ENCODE measurements at places on chromosomes 5 and 9.

DNA sequence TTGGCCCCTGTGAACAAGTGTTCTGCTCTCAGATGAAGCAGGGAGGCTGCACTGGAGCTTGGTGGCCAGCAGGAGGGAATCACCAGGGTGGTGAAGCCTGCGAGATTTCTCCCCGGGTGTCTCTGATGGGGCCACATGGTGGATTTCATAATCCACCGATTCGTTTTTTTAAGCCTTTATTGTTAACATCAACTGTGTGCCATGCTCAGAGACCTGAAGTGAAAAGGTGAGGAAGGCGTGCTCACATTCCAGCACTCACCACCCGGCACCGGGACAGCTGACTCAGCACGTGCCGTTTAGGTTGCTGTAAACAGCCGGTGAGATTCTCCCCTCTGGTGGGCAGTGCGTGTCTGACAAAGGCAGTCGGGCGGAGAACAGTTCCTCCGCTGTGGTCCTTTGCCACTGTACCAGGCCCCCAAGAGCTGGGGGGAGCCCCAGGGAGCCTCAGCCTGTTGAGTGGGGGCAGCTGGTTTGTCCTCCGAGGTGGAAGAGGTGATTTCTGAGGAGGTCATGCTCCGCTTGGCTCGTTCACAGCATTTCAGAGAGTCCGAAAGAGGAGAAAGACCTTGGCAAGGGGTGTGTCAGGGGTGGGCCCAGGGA, 12.7 kb upstream of the AHRR start:
- no peak for DNase-seq

DNA sequence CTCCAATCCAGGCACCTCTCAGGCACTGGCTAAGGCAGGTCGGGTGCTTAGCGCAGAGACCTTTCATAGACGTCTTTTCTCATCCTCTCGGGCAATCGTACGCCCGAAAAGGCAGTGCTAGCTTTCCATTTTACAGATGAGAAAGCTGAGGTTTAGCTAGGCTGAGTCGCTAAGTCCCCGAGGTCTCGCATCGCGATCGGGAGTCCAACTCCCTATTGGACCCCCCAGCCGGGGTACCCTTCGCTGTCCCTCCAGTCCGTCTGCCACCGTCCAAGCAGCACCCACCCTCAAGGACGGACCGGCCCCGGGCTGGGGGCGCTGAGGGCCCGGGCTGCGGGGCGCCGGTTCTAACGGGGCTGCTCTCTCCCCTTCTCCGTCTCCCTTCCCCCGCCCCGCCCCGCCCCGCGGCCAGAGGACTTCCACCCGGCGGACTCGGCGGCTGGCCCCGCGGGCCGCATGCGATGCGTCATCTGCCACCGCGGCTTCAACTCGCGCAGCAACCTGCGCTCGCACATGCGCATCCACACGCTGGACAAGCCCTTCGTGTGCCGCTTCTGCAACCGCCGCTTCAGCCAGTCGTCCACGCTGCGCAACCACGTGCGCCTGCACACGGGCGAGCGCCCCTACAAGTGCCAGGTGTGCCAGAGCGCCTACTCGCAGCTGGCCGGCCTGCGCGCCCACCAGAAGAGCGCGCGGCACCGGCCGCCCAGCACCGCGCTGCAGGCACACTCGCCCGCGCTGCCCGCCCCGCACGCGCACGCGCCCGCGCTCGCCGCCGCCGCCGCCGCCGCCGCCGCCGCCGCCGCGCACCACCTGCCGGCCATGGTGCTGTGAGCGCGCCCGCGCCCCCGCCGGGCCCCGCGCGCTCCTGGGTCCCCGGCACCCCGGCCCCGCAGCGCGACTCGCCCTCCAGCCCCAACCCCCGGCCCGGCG, 12.5 kb upstream of the EXOSC2 start:
- DNase-seq = peak; percentile 71

- no peak for DNase-seq
Observed at GRCh38 chr9:87798261-87798833, 72.4 kb downstream of the CTSL start.

DNA sequence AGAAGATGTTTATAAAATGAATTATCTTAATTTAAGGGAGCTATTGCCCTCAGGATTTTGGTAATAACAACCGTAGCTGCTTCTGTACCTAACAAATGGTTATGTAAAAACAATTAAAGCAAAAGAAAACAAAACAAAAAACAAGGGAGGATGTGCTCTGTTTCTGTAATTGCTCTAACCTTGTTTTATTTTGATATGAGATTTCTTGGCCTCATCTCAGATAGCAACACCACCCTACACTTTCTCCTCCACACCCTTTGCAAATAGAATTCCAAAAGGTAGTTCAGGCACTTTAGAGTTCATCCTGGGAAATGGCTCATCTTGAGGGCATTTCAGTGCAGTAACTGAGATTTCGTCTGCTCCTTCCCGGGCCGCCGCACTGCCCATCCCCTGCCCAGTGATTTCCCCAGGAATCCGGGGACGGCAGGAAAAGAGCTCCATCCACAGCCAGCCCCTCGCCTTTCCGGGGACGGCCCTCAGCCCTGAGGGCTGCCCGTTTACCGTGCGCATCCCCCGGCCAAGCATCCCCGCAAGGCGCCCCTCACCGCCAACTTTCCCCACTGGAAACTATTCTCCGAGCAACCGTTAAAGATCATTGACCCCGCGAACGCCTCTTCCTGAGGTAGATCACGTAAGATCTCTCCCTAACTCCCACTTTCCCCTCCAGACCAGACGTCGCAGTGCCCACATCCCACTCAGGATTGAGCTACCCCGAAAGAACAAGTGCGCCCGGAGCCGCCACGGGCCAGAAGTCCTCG, 1.2 kb downstream of the FNBP1 start:
- DNase-seq = no peak

DNA sequence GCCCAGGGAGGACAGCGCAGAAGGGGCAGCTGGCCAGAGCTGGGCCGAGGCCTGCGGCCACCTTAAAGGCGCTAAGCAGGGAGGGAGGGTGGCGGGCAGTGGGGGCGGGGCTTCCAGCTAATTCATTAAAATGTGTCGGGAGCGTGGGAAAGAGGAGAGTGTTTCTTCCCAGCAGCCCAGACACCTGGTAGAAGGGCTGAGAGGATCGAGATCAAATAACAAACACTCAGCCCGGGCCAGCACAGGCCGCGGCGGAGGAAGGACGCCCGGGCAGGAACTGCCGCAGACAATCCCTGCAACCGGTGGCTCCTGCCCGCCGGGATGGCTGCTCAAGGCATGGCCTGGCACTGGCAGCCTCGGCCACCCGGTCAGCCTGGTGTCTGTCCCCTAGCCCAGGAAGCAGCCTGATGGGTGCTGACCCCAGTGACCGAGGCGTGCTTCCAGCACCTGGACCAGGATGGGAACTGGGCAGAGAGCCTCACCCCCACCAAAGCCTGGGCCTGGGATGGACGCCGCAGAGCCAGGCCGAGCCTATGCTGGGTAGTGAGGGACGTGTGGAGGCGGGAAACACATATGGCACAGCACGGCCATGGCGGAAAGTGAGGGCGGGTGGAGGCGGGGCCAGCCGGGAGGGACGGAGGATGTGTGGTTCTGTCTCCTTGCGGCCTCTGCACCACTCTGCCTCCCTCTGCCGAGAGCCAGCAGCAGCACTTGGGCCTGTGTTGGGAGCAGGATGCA, 3.2 kb upstream of the NRARP start:
- DNase-seq = peak; percentile 41

GRCh38 chr9:136882109-136882946, 4.0 kb upstream of the TRAF2 start:
- no peak for DNase-seq

DNA sequence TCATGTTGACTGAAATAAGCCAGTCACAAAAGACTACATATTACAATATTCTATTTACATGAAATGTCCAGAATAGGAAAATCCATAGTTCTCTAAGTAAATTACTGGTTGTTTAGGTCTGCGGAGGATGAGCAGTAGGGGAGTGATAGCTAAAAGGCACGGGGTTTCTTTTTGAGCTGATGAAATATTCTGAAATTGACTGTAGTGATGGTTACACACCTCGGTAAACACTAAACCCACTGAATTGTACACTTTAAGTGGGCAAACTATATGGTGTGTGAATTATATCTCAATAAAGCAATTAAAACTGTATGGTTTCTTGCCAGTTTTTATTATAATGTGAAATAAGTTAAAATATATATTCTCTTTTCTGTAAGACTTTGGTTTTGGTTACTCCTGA, 77.7 kb upstream of the TMED7 start:
- DNase-seq = no peak

DNA sequence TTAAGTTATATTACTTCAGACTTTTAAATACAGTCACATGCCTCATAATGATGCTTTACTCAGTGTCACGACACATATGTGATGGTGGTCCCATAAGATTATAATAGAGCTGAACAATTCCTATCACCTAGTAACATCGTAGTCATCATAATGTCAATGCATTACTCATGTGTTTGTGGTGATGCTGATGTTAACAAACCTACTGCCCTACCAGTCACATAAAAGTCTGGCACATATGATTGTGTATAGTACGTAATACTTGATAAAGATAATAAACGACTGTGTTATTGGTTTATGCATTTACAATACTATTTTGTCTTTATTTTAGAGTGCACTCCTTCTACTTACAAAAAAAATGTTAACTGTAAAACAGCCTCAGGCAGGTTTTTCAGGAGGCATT, 103.7 kb downstream of the PAM start:
- no peak for DNase-seq

DNA sequence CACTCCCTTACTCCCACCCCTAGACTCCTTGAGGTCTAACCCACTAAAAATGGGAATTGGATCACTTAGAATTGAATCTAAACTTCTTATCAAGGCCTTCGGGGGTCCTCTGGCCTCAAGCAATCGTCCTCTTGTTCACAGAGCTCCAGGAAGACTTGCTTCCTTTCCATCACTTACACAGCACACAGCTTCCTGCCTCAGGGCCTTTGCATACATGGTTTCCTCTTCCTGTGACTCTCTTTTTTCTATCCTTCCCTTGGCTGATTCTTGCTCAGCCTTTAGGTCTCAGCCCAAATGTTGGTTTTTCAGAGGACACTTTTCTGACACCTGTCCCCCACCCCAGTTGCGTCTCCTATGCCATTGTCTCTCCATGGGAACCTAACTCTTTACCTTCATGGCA, 50.0 kb upstream of the ALDH1B1 start:
- no peak for DNase-seq

- no peak for DNase-seq
Observed at GRCh38 chr9:83971485-83971884, 8.5 kb downstream of the HNRNPK start.

DNA sequence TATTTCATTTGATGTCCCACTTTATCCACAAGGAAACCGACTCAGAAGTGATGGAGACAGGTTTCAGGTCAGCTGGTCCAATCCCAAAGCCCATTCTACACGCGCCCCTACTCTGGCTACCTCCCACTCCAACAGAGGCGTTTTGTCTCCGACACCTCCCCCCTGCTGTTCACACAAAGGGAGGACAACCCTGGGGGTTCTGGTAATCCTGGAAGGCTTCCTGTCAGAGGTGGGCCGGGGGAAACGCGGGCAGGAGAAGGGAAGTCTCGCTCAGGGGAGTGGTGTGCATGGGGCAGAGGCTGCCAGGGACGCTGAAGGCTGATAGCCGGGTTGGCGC, 39.7 kb upstream of the GABRP start:
- no peak for DNase-seq

- DNase-seq = no peak
Observed at GRCh38 chr5:136094913-136095641, 37.6 kb upstream of the SMAD5 start.

GRCh38 chr5:148474025-148474511, 90.3 kb downstream of the FBXO38 start:
- DNase-seq = no peak

GRCh38 chr9:81108821-81109220, 580.5 kb downstream of the TLE1 start:
- no peak for DNase-seq

- no peak for DNase-seq
Observed at GRCh38 chr5:170693701-170694100, 89.8 kb upstream of the GABRP start.

GRCh38 chr5:170633235-170634081, 129.6 kb downstream of the KCNIP1 start:
- peak; percentile 28 for DNase-seq

DNA sequence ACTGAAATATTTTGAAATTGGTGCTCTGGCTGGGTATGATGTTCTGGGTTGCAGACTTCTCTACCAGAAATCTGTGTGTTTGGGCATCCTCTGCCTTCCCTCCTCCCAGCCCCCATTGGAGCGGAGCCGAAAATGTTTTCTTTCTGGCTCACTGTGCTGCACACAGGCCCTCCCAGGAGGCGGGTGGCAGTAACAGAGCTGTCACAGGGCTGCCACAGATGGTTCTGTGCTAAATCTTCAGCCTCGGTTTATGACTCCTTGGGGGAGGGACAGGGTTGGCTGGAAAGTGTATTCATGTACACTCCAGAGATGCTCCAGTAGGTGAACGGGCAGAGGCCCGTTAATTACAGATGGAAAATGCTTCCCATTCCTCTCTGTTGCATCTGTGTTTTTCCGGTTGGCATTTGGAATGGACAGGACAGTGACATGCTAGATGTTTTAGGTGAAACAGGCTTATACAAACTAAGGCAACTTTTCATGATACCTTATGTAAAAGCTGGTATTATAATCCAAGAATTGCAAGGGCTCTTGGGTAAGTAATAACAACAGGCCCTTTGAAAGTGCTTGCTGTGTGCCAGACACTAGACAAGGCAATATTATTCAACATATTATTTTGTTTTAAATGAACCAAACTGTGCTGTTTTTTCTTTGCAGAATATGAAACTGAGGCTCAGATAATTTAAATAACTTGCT, 180.2 kb downstream of the ADCY2 start:
- no peak for DNase-seq

GRCh38 chr9:136078024-136078423, 17.1 kb downstream of the NACC2 start:
- no peak for DNase-seq

- DNase-seq = peak; percentile 32
Observed at GRCh38 chr5:4700069-4700468, 440.1 kb upstream of the ADAMTS16 start.

GRCh38 chr5:99600952-99601351, 672.1 kb upstream of the CHD1 start:
- no peak for DNase-seq

GRCh38 chr5:68274847-68275651, 59.5 kb downstream of the PIK3R1 start:
- no peak for DNase-seq

DNA sequence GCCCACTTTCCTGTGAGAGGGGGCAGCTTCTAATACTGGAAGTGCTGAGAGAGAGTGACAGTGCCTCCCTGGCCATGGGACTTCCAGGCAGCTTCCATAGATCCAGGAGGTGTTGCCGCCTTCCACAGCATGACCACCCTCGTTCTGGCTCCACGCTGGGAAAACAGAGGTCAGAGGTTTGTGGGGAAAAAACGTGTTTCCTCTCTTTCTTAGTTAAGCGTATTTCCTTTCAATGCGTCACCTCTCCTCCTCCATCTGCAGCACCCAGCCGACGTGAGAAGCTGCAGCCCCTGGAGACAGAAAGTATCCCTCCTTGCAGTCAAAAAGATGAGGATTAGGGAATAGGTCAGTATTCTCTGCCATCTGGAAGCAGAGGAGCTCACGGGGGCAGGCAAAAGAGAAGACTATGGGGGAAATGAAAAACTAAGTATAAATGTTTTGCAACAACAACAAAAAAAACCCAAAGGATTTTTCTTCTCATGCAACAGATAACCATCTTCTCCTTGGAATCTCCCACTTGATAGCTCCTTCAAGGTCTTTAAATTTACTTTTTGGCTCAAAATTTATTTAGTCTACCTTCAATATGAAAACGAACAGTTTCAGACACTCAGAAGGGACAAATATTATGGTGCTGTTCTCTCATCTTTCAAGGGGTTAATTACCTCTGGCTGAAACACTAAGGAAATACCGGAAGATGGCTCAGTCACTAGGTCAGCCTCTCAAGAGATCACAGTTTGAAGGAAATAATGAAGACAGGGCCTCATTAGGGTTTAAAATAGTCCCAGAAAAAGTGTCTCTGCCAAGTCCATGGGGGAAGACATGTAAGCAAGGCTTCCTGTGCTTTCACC, 38.0 kb downstream of the MTMR12 start:
- DNase-seq = no peak
